ENCODE measurements at places on chromosomes 12 and 14. TPM values are rescaled to one million over a fixed set of nuclear protein-coding genes. Genes with fewer than 3 reads are reported as not detected.
A peak's percentile ranks its signal among the peaks of the same experiment; 100 is the strongest.

- H3K36me3 ChIP-seq = peaks cover 58% of the 10 kb centered on the region
- peak overlapping the region; percentile 65 for H3K27ac ChIP-seq
- H3K27me3 ChIP-seq = no peaks in the 10 kb centered on the region
- H3K4me1 ChIP-seq = peaks cover 23% of the 10 kb centered on the region
Observed at GRCh38 chr12:52175371-52176350, 16.2 kb downstream of the KRT80 start.

DNA sequence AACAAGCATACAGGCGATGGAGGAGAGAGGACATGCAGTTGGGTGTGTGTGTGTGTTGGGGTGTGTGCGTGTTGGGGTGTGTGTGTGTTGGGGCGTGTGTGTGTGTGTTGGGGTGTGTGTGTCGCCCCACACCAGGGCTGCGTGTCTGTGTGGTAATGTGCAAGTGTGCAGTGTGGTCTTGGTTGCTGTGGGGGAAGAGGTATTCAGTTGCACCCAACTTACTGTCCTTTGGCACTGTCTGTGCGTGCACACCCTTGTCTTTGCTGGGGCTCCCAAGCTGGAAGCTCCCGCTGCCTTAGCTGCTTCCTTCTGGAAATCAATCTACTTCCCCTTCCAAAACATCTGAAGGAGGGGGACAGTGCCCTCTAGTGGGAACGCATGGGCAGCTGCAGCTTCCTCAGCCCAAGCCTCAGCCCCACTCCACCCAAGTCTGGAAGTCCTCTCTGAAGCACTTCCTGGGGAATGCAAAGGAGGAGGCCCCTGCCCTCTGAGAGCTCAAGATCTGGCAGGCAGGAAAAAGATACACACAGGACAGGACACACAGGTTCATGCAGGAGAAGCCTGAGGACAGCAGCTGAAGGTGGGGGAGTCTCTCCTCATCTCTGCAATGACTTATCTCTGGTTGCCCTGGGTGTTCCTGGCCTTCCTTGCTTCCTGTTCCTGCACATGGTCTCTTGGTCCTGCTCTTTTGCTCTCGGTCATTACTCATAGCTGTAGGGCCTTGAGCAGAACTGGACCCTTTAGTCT, 13.1 kb downstream of the ASIC1 start:
- no peaks in the 10 kb centered on the region for H3K27me3 ChIP-seq
- peak; percentile 84 for DNase-seq
- H3K27ac ChIP-seq = no peak overlapping the region
- no peaks in the 10 kb centered on the region for H3K36me3 ChIP-seq

DNA sequence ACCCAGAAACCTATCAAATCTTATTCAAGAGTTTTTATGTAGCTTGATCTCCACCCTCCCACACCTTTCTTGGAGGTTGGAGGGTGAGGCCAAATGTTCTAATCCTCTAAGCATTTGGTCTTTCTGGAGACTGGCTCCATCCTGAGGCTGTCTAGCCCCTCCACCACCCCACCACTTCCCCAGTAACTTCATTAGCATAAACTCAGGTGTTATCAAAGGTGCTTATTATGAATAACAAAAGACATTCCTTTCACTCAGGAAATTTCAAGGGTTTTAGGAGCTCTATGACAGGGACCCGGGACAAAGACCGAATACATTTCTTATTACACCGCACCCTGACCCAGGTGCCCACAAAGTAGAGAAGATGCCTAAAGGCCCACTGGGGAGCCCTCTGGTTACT, 2.8 kb upstream of the TMEM229B start:
- no peaks in the 10 kb centered on the region for H3K36me3 ChIP-seq
- no peak overlapping the region for H3K4me3 ChIP-seq
- H3K4me1 ChIP-seq = peaks cover 3% of the 10 kb centered on the region
- H3K27me3 ChIP-seq = no peaks in the 10 kb centered on the region

The ATP23 gene
- 224 TPM for total RNA-seq

The LRRK2 gene
- total RNA-seq = 0.04 TPM

The VIPAS39 gene
- total RNA-seq = 18.5 TPM

All from SJCRH30 (cell line).